ENCODE measurements at places on chromosomes 2 and 18.

GRCh38 chr2:121562269-121563176 lies 31.8 kb downstream of the RNU4ATAC start:
- no peak for DNase-seq

DNA sequence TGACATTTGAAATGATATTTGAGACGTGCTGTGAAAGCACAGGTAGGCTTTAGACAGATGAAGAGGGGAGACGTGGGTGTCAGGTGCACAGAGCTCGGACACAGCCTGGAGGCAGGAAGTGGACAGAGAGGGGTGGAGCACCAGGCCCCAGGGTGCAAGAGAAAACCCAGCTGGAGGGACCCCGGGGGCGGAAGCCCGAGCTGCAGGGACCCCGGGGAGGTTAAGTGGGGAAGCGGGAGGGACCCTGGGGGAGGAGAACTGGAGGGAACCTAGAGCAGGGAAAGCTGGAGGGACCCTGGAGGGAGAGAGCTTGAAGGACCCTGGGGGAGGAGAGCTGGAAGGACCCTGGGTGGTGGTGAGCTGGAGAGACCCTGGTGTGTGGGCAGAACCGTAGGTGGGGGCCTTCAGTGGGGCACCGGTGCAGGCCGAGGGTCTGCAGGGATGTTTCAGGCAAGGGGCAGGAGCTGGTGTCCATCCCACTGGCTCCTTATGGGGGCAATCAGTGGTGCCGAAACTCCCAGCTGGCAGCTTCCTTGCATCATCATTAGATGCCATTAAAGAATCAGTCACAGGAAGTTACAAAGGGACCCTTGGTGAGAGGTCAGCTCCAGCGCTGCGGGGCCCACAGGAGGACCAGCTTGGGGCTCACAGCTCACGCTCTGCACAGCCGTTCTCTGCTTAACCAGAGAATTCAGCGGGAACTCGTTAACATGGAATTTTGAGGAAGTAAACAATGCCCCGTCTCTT lies 246.6 kb downstream of the EIPR1 start:
- DNase-seq, result no peak

GRCh38 chr18:8863427-8863826 lies 158.1 kb downstream of the MTCL1 start:
- DNase-seq, result no peak

DNA sequence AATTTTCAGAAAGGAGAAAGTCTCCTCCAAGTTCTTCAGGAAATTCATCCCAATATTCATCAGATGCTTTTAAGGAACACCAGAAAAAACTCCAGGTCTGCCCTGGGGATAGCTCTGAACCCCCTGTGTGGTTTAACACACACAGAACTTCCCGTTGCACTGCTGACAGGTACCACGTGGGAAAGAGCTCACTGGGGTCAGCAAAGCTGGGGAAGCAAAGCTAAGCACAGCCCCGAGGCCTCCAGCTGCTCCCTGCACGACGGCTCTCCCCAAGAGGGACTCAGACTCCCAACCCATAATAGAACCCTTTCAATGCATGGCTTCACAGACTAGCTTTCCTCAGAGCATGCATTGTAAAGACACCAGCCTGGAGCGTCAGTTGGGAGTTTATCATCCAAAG lies 28.0 kb downstream of the ADI1 start:
- DNase-seq, result no peak

DNA sequence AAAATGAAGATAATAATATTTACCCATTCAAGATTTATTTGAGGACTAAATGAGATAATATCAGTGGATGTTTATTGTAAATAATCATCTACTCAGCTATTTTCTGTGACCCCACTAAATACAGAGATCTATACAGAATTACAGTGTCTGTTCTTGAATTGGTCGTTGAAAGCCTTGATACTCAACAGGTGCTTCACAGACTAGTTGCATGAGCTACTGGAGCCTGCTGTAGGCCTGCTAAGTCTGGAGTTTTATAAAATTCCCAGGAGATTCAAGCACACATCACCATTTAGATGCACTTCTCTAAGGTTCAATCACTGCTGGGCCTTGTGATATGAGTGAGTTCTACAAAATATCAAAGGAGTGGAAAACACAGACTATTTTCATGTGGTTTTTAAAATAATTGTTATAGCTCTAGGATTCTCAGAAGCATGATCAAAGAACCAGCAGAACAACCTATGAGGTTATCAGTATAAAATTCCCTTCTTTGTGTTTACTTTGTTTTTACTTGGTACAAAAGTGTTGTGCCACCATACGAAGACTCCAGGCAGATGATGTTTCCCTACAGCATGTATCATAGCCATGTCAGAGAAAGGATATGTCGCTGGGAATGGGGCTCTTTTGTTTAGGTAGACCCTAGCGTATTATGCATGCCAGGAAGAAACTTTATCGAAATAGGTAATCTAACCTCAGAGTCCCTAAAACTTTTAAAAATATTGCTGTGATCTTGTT lies 7.1 kb downstream of the SULT1C4 start:
- DNase-seq, result no peak

GRCh38 chr2:69652206-69652605 lies 8.7 kb upstream of the AAK1 start:
- DNase-seq, result no peak

DNA sequence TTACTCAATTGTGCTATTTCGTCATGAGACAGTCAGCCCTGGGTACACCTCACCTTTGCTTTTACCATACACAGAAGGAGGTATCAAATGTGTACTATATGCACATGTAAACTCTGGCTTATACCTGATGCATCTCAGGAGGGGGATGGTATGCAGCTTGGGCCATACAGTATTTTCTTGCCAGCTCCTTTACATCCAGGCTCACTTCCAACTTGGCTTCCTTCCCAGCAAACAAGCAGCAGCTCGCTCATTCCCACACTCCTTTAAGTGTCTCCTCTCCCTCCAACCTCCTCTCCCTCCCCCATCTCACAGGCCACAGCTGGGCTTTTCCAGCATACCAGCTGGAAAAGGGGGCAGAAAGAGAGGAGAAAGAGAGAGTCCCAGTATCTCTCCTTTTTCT lies 9.6 kb downstream of the MARCHF4 start:
- DNase-seq, result no peak

DNA sequence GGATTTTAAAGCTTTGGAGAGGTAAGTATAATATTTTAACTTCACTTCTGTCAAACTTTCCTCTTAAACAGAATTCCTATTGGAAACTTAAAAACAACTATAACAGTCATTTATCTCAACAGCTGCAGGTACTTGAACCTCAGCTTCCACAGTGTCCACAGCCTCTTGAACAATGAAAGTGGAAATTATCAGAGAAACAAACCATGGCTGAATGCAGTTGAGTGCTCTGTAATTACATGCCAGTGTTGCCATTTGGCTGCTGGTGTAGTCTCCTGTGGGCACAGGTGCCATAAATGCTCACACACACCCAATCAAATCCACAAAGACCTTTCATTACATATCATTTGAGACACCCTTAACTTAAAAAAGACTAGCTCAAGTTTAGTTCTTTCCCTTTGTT lies 125.1 kb downstream of the CPS1 start:
- DNase-seq, result no peak

DNA sequence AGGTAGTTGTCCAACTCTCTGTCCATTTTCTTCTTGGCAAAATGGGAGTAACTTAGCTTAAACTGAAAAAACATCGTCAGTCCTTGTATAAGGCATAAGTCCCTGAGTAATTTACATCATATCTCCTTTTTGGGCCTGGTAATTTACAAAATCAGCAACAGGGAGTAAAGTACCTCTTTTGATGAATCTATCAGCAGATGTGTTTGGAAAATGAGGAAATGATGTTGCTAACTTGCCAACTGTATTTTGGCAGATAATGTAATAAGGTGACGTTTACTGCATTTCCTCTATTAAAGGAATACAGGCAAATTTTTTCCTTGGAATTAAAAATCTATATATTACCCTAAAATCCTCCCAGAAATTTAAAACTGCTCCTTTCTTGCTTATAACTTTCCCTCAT lies 29.2 kb downstream of the ANKRD44 start:
- no peak for DNase-seq

DNA sequence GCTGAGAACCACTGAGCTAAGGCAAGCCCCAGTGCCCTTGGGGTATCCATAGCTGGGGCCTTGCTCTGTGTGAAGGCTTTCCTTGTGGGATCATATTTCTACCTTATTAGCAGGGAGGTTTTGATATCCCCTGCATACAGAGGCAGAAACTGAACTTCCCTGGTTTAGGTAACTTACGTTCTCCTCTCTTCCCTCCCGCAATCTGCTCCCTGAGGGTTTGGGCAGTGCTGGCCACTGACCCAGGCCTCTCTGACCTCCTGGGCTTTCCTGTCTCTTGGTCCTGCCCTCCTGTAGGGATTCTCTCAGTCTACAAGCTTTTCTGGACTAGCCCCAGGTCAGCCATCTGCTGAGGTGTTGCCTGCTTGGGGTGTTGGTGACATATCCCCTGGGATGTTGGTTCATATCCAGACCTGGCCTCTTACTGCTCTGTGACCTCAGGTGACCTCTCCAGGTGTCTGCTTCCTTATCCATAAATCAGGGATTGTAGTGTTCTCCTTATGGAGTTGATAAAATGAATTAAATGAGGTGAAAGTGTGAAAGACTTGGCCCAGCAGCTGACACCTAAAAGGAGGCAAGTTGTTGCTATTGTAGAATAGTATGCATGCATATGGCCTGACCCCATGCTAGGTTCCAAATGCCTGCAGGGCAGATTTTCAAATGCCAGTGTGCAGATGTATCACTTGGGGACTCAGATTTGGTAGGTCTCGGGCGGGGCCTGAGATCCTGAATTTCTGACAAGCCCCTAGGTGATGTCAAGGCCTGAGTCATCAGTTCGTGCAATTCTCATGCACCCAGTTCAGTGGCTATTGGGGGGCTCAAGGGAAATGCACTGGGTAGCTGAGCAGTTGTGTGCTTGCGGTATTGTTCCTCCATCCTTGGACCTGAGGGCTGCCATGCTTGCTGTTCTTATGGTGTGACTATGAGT lies 106.6 kb downstream of the FHOD3 start:
- DNase-seq, result no peak

DNA sequence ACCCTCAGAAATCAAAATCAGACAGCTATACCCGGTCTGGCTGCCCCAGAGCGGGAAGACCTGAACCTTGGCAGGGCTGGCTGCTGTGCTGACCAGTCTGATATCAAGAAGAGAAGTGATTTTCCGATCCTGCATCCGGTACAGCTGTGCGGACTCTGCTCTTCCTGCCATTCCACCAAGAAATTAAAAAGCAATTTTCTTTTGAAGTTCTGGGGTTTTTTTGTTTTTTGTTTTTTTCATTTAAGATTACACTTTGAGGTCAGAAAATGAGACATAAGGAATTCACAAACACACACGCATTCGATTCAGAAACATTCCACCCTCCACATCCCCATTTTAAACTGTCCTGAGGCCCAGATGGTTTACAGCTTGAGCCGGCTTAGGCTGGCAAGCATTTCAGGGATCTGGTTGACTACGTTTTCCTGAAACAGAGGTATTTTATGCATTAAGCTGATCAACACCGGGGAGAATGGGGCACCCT lies 156.5 kb downstream of the COL6A3 start:
- DNase-seq, result no peak

DNA sequence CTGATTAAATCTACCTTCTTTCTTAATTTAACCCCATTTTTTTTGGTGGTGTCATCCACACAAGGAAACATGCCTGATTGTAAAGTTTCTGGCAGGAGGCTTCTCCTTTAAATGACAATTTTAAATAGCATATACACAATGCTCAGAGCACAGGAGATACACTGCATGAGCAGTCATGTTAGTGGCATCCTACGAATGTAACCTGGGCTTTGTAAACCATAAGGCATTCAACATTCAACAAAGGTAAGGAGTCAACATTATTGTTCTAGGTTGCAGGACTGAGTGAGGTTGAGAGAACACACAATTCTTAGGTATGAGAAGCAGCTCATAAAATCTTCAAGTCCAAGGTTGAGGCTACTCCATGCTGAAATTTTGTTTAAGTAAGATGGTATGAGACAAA lies 266.6 kb upstream of the SIX2 start:
- DNase-seq, result no peak

GRCh38 chr2:20037660-20038059 lies 13.8 kb downstream of the LAPTM4A start:
- no peak for DNase-seq

- no peak for DNase-seq
These were observed 802.1 kb upstream of the POU3F3 start for GRCh38 chr2:104051766-104052165.

DNA sequence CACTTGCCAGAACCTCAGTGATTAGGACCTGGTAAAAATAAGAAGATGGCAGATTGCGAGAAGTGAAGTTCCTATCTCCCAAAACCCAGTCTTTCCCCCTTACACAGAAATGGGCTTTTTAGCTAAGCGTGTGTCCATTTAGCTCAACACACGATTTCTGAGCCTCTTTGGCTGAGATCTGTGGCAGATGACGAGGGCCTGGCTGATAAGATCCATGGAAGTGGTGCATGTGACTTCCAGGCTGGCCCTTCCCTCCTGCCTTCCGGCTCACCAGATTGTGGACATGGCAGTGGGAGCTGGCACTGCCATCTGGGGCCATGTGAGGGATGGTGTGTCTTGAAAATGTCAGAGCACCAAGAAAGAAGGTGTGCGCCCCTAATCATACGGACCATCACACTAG lies 41.0 kb upstream of the ZFP36L2 start:
- no peak for DNase-seq

DNA sequence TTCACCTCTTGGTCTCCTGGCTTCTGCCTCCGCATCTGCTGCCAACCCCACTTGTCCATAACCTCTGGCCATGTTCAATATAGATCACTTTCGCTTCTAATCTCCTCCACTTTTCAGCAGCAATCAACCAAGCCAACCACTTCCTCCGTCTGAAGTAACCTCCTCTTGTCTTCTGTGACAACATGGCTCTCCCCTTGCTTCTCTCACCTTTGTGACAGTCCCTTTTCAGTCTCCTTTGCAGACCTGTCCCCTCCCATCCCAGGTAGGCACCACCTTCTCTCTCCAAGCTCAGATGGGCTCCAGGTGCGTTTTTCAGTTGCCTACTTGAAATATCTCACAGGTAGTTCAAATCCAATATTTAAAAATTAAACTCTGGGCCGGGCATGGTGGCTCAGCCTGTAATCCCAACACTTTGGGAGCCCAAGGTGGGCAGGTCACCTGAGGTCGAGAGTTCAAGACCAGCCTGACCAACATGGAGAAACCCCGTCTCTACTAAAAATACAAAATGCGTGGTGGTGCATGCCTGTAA lies 4.7 kb upstream of the PSD4 start:
- DNase-seq, result no peak

- DNase-seq, result no peak
These were observed 418.1 kb upstream of the CDH20 start for GRCh38 chr18:60915160-60915559.

DNA sequence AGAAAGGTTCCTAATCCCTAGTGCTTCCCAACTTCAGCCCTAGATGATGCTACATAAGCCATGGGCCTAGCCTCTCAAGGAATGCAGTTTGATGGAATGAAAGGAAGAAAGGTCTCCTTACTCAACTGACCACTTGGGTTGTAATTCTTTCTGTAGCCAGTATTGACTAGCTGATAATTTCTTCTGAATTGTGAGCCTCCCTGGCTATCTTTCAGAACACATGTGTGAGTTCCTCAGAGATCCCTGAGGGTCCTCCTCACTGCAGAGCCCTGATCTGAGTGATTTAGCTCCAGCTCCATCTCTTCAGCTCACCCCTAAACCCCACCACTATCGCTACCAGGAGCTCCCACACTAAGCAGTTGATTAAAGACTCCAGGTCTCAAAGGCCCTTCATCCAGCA lies 31.5 kb downstream of the CFAP210 start:
- no peak for DNase-seq

GRCh38 chr2:235286622-235287374 lies 207.0 kb upstream of the AGAP1 start:
- DNase-seq, result no peak

GRCh38 chr2:130836501-130837174 lies at the start of gene ARHGEF4:
Gene ARHGEF4 (plus strand): TSS chr2:130836914. CDS start chr2:130836954, 40 bp downstream.
- no peak for DNase-seq

- no peak for DNase-seq
These were observed 498.7 kb downstream of the BCL11A start for GRCh38 chr2:60054571-60055340.

All from stimulated activated CD8-positive, alpha-beta memory T cell treated with anti-CD3 and anti-CD28 coated beads, Interleukin-2, amount 100 ng/mL, for 1 hour (primary cell).